ENCODE measurements at places on chromosomes 5 and 9. TPM values are rescaled to one million over a fixed set of nuclear protein-coding genes. Genes with fewer than 3 reads are reported as not detected.

Gene PCDHGA9
- 6.7 TPM for total RNA-seq

Gene GGTA1
- total RNA-seq, result 6.5 TPM

Gene SH2D3C
- total RNA-seq, result 3.2 TPM

Gene SLC34A1
- total RNA-seq, result not detected

Gene SPINK4
- total RNA-seq, result 13.2 TPM

Gene TTC33
- total RNA-seq, result 22.6 TPM

Gene SPATA31E1
- total RNA-seq, result not detected

Gene SNX18
- total RNA-seq, result 8.7 TPM

Gene CCNI2
- total RNA-seq, result 12.0 TPM

Gene IL33
- 7.3 TPM for total RNA-seq

GRCh38 chr9:22454016-22454415, 7.4 kb downstream of the DMRTA1 start:
- no peak for DNase-seq

GRCh38 chr5:126098330-126099017, 324.7 kb upstream of the GRAMD2B start:
- DNase-seq, result no peak

DNA sequence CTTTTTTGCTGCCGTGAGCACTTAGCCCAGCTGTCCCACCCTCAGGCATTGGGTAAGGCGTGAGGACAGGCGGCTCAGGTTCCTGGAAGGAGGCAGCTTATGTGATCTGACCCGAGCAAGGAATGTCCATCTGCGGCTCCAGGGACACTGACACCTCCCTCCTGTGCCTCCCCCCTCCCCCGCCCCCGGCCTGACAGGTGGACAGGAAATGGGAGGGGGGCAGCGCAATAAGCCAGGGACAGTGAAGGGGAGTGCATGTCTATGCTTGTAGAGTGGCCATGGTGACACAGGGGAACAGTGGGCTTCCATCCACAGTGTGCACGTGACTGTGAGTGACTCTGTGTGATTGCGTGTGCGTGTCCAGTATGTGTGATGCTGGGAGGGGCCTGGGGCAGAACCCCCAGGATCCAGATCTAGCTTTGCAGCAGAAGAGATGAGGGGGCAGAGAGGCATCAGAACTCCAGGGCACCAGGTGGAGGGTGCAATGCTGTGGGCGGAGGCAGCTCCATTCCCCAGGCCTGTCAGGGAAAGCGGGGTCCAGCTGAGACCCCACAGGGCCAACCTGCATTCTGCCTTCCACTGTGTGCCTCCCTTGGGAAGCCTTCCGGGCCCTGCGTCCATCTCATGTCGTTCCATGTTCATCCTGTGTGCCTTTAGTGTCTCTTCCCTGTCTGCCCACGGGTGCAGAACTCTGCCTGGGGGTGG, 30.5 kb downstream of the CNTFR start:
- no peak for DNase-seq

- no peak for DNase-seq
Observed at GRCh38 chr9:2939368-2939767, 95.5 kb upstream of the PUM3 start.

GRCh38 chr5:6543346-6543730, 89.5 kb downstream of the NSUN2 start:
- no peak for DNase-seq

- DNase-seq, result no peak
Observed at GRCh38 chr5:72234265-72234700, 85.8 kb downstream of the MRPS27 start.

DNA sequence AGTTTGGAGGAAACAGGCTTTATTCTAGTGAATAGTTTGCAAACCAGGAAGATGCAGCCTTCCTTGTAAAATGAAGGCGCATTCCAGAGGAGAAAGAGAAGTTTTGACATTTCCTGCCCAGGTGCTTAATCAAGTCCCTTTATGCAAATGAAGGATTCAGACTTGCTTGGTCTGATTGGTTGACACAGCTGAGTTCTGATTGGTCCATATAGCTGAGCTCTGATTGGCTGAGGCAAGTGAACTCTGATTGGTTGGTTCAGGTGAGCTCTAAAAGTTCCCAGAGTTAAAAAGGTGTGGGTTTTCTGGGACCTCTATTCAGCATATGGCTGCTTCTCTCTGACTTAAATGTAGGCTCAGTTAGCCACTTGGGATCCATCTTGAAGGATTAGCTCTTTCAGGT, 151.0 kb downstream of the CACNA1B start:
- no peak for DNase-seq

DNA sequence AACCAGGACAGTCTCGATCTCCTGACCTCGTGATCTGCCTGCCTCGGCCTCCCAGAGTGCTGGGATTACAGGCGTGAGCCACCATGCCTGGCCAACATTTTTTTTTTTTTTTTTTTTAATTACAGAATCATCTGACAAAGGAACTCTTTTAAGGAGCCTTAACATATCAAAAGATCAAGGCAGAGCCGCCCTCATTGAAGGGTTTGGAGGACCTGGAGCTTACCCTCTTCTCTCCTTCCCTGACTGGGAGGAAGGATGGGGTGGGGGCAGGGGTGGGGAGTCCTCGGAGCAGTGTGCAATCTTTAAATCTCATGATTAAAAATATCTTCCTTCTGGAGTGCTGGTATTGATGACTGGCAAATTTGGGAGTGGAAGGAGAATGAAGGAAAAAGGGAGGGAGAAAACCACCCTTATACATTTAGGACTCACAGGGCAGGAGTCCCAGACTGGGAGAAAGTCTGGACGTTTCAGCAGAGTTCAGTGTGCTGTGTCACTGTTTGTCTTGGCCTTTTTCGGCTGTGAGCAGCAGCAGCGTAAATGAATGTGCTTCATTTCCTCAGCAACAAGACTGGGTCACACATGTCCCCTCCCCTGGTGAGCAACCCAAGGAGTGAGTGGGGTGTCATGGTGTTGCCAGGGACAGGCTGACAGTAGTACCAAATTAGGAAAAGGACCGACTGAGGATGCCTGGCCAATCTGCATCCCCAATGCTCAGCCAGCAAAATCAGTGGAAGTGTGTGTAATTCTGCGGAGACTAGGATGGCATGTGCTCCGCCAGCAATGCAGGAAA, 115.3 kb upstream of the BNC2 start:
- peak; percentile 3 for DNase-seq

- DNase-seq, result no peak
Observed at GRCh38 chr5:150674341-150674821, 13.3 kb downstream of the MYOZ3 start.

GRCh38 chr5:176596689-176597416, 13.1 kb downstream of the GPRIN1 start:
- peak; percentile 66 for DNase-seq

GRCh38 chr5:170336065-170336464, 38.5 kb upstream of the LCP2 start:
- DNase-seq, result no peak

- DNase-seq, result no peak
Observed at GRCh38 chr5:178827636-178828035, 32.1 kb upstream of the ZNF354B start.

DNA sequence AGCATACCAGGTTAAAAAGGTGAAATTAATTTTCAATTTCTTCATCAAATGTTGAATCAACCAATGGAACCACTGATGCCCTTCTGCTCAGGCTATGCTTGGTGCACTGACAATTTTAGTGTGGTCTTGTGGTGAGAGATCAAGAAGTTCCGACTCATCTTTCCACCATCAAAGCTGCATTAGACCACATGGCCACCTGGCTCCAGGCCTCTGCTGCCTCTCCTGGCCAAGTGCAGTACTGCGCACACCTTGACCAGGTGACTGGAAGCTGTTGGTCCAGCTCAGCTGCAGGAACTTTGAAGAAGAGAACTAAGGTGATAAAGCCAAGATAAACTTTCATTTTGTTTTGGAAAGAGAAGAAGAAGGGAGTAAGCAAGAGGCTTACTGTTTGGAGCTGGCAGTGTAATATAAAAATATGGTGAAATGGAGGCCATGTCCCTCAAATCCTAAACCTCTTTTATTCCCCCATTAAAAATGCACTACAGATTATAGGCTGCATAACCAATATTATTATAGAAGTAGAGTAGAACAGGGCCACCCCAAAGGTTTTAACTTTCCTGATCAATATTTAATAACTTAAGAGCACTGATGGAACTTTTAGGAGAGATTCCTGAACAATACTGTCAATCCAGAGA, 315.5 kb upstream of the C9orf72 start:
- DNase-seq, result peak; percentile 61

DNA sequence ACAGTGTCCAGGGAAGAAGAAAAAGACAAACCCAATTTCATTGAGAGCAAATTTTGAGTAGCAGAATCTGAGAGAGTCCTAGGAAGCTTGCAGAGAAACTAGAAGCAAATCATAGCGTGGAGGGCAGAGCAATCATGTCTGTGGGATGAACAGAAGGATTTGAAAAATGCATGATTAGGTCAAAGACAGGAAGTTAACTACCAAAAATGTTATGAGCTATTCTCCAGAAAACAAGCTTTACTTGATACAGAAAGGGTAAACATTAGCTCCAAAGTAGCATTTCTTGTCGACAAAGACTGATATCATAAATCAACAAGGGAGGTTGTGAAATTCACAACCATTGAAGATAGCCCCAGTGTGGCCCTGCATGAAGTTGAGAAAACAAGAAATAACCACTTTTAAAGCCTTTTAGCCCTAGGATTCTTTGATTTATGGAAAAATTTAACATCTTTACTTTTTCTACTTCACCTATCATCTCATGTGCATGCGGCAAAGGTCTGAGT, 97.7 kb upstream of the MEGF10 start:
- no peak for DNase-seq

DNA sequence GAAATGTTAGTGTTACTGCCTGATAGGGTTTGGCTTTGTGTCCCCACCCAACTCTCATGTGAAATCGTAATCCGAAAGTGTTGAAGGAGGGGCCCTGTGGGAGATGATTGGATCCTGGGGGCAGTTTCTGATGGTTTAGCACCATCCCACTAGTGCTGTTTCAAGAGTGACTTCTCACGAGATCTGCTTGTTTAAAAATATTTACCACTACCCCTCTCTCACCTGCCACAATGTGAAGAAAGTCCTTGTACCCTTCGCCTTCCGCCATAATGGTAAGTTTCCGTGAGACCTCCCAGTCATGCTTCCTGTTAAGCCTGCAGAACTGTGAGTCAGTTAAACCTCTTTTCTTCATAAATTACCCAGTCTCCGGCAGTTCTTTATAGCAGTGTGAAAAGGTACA, 2.6 kb upstream of the RFX3 start:
- no peak for DNase-seq

- no peak for DNase-seq
Observed at GRCh38 chr9:33703430-33704102, 91.8 kb upstream of the PRSS3 start.

GRCh38 chr5:178555771-178556211, 34.4 kb downstream of the COL23A1 start:
- no peak for DNase-seq

DNA sequence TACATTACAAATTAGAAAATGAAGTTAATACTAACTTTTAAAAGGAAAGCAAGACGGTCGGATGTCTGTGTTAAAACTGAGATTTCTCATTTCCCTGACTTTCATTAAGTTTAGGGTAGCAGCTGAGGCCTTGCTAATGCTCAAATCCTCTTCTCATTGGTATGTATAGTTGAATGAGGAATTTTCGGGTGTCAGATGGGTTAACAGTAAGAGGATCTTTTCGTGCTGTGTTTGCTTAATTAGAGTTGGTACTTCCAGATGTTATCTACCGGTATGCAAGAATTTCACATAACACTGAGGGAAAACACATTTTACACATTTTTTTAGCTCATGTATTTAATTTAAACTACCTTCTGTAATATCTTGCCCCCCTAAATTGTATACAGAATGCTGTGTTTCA, 168.2 kb upstream of the CTNND2 start:
- no peak for DNase-seq

DNA sequence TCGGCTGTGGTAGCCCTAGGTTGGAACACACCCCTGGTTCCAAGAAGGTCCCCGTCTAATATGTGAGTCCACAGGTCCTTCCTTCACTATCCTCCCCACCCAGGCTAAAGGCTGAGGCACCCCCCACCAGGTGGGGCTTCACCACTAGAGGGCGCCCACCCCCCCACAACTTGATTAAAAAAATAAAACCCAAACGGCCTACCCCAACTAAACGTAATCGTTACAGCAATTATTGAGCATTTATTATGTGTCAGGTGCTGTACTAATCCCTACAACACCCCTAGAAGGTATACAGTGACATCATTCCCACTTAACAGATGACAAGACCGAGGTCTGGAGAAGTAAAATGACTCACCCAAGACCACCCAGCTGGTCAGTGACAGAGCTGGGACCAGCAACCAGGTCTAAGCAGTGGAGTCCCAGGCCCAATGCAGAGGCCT, 65.0 kb downstream of the FGF18 start:
- DNase-seq, result no peak

GRCh38 chr9:117682955-117683710, 21.1 kb upstream of the TLR4 start:
- no peak for DNase-seq

DNA sequence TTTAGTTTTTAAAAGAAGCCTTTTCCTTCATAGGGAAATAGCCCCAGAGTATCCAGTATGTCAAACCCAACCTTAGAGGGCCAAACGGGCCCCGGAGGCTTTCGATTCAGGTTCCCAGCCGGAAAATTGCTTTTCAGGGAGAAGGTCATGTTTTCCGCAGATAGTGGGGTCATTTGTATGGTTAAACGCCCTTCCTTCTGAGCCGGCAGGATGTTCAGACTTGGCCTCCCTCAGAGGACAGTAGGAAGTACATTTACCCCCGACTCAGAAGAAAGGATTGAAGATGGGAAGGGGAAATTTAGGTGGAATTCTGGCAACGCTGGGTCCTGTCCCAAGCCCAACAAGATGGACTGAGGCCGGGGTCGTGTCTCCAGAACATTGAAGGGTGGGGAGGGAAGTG, 195.2 kb downstream of the AOPEP start:
- no peak for DNase-seq

DNA sequence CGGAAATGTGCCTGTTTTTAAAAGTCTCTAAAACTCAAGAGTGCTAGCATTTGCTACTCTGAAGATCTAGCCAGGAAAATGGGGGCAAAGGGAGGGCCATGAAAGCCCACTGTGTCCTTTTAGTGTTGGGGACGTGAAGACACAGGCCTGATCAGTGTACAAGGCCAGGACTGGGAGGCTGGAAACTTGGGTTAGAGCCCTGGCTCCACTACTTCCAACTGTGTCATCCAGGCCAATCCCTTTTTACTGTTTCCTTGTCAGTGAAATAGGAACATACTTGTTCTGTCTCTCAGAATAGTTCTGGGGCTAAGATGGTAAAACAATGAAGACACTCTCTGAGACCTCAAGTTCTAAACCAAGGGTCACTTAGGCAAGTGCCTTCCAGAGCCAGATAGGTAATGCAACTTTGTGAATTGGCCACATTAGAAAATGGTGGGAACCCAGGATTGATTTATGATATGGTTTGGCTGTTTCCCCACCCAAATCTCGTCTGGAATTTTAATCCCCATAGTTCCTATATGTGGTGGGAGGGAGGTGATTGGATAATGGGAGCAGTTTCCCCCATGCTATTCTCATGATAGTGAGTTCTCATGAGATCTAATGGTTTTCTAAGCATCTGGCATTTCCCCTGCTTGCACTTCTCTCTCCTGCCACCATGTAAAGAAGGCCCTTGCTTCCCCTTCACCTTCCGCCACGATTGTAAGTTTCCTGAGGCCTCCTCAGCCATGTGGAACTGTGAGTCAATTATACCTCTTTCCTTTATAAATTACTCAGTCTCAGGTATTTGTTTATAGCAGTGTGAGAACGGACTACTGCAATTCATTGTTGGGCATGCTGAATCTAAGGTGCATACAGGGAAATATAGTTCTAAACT, 30.4 kb upstream of the B4GALT1 start:
- DNase-seq, result no peak

GRCh38 chr5:17218353-17219005, 1.0 kb downstream of the BASP1 start:
- DNase-seq, result peak; percentile 52

- no peak for DNase-seq
Observed at GRCh38 chr5:9173281-9174048, 372.4 kb downstream of the SEMA5A start.

GRCh38 chr5:135020111-135020895, 13.7 kb downstream of the PITX1 start:
- no peak for DNase-seq

Data from mucosa of descending colon (tissue), 3 donors.